ENCODE measurements at places on chromosomes 13 and 19.

DNA sequence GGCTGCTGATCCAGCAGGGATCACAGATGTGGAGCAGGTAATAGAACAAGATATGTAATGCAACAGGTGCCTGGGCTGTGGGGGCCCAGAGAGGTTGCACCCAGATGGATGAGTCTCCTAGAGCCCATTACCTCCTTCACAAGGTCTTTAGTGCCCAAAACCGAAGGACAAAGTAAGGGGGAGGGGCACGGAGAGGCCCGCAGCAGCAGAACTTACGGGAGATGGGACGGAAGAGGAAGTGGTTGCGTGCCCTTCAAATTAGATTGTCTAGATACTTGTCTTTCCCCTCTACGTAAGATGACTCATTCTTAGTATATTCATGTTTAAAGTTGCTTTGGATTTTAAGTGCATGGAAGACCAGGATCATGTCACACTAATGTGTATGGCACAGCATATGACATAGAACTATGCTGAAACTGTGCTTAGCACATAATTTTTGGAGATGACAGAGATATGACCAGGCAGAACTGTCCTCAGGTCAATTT, 5.7 kb upstream of the MRPS31 start:
- no peak for DNase-seq

GRCh38 chr19:55103190-55103589, 14.2 kb downstream of the PPP1R12C start:
- no peak for DNase-seq

DNA sequence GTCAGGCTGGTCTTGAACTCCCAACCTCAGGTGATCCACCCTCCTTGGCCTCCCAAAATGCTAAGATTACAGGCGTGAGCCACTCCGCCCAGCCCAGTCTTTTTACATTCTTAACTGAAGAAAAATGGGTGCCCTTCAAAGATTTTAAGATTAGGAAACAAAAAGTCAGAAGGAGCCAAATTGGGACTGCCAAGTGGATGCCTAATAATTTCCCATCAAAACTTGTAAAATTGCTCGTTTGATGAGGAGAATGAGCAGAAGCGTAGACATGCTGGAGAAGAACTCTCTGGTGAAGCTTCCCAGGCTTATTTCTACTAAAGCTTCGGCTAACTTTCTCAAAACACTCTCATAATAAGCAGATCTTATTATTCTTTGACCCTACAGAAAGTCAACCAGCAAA, 31.3 kb downstream of the NUMBL start:
- DNase-seq, result no peak

DNA sequence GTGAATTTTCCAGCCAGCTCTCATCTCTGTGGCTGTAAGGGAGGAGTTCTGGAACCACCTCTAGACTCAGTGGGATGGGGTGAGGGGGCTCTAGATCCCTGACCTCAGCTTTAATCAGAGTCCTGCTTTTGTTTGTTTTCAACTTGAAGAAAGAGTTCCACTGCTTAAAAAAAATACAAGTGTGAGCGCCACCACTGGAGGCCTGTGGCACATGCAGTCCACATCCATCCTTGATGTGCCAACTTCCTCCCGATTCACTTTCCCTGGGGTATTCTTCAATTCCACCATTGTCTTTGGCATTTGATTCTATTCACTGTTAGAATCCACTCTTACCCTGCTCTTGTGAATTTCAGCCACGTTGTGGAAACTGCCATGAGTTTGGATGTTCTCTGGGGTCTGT, 62.4 kb upstream of the GJB6 start:
- no peak for DNase-seq

DNA sequence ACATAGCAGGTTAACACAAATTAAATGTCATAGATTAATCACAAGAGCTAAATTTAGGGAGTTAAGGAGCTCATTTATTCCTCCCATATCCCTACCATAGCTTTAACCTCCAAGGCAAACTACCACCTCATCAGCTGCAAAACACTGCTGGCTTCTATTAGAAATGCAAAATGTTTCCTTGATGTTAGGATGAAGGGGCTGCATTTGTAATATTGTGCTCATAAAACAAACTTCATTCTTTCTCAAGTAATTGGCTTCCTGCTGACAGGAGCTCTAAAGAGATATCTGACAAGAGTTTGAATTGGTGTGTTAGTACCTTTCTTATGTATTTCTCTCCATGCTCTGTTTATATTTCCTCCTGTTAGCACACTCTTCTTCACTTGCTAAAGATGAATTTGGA, 152.1 kb downstream of the OLFM4 start:
- DNase-seq, result no peak
